ENCODE measurements at places on chromosomes 16 and 17. TPM values are rescaled to one million over a fixed set of nuclear protein-coding genes. Genes with fewer than 3 reads are reported as not detected.

- H3K4me1 ChIP-seq = no peaks in the 10 kb centered on the region
- H3K27me3 ChIP-seq = no peaks in the 10 kb centered on the region
- DNase-seq = no peak
- no peak overlapping the region for H3K27ac ChIP-seq
- H3K36me3 ChIP-seq = no peaks in the 10 kb centered on the region
Measured at GRCh38 chr16:50165473-50165872, 12.4 kb downstream of the TENT4B start.

The ZFHX3 gene
- total RNA-seq = 3.0 TPM

DNA sequence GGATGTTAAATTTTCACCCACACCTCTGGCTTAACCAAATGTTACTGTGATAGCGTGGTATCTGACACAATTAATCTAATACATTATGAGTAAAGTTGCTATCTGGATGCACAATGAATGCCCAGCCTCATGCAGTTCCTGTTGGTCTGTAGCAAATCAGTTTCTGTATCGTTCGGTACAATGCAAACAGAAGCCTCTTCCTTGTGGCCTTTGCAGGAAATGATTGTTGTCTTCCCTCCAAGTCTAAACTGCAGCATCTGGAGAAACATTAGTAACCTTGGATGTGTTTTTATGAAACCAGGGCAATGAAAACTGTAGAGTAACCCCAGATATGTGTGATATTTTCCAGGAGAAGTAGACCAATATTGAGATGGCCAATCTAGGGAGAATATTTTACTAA, 46.8 kb downstream of the CYB561 start:
- no peaks in the 10 kb centered on the region for H3K36me3 ChIP-seq
- no peaks in the 10 kb centered on the region for H3K4me1 ChIP-seq
- DNase-seq = no peak
- H3K4me3 ChIP-seq = no peak overlapping the region
- no peaks in the 10 kb centered on the region for H3K27me3 ChIP-seq
- H3K27ac ChIP-seq = no peak overlapping the region

The ATAD5 gene
- 20.3 TPM for total RNA-seq

DNA sequence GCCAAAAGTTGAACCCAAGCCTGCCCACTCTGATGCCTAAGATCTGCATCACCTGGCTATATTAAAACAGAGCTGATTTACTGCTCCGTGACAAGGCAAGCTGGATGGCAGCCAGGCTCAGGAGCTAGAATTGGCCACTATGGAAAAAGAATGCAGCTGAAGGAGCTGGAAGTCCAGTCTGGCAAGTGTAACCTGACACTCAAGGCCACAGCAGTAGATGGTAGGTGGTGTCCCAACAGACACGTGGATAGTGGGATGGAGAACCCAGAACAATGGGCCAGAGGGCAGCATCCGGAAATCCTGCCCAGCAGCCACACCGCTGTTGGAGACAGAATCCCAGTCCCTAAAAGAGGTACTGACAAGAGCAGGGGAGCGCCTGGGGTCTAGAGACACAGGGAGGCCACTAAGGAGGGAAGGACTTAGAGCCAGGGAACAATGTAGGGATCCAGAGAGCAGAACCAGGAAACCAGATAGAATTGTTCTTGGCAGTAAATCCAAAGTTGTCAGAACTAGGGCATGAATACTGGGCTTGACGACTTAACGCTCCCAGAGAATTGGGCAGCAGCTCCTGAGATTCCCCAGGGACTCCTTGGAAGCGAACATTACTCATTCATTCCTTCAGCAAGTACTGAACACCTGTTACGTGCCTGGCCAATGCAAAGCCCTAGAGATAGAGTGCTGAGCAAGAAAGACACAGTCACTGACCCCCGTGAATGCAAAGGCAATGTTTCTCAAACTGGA, 85.7 kb downstream of the CDYL2 start:
- H3K4me1 ChIP-seq = no peaks in the 10 kb centered on the region
- H3K27ac ChIP-seq = no peak overlapping the region
- no peak overlapping the region for H3K4me3 ChIP-seq
- no peaks in the 10 kb centered on the region for H3K36me3 ChIP-seq
- H3K27me3 ChIP-seq = no peaks in the 10 kb centered on the region

- H3K4me1 ChIP-seq = no peaks in the 10 kb centered on the region
- H3K4me3 ChIP-seq = no peak overlapping the region
- H3K27me3 ChIP-seq = no peaks in the 10 kb centered on the region
- no peaks in the 10 kb centered on the region for H3K36me3 ChIP-seq
- H3K27ac ChIP-seq = no peak overlapping the region
Measured at GRCh38 chr16:9318764-9319163, 227.3 kb downstream of the HAPSTR1 start.

The BCL6B gene
- 7.0 TPM for total RNA-seq

DNA sequence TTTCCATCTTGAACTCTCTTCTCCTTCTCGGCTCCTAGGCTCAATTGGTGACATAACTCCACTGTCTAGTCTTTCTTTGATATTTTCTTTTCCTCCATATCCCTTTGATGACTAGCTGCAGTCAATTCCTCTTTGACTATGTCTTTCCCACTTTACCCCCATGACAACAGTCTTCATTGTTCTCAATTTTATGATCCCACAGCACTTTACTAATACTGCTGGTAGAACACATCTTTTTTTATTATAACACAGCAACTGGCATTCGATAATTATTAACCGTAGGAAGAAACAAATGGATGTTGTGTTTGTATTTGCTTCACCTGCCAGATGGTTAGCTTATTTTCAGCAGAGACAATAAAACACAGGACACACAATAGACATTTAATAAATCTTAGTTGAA, 1.3 kb downstream of the KRTAP3-3 start:
- H3K4me1 ChIP-seq = no peaks in the 10 kb centered on the region
- H3K36me3 ChIP-seq = no peaks in the 10 kb centered on the region
- H3K27me3 ChIP-seq = no peaks in the 10 kb centered on the region
- no peak overlapping the region for H3K27ac ChIP-seq

All from endodermal cell (in vitro differentiated cells).